NCI-H510A treated with DMSO at 0.1 percent for 48 hours (cell line): ENCODE measurements at places on chromosomes 11 and 22.
A peak's percentile ranks its signal among the peaks of the same experiment; 100 is the strongest.

- DNase-seq = peak; percentile 78
Measured at GRCh38 chr22:42461511-42461910, 29.3 kb upstream of the NFAM1 start.

DNA sequence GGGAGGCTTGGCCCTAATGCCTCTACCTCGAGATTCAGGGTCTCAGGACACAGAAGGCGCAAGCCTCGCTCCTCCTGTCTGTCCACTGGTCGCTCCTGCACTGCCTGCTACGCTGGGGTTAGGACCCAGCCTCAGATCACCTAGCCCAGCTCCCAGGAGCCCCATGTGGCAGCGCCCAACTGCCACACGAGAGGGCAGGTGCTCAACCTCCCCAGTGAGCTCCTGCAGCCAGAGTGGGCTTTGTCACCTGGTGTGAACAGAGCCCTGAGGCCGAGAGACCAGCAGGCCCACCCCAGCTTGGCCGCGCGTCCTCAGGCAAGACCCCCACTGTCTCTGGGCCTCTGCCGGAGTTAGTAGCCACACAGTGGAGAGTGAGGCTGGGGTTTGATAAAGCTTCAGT, 21.7 kb upstream of the PPARA start:
- DNase-seq = no peak

DNA sequence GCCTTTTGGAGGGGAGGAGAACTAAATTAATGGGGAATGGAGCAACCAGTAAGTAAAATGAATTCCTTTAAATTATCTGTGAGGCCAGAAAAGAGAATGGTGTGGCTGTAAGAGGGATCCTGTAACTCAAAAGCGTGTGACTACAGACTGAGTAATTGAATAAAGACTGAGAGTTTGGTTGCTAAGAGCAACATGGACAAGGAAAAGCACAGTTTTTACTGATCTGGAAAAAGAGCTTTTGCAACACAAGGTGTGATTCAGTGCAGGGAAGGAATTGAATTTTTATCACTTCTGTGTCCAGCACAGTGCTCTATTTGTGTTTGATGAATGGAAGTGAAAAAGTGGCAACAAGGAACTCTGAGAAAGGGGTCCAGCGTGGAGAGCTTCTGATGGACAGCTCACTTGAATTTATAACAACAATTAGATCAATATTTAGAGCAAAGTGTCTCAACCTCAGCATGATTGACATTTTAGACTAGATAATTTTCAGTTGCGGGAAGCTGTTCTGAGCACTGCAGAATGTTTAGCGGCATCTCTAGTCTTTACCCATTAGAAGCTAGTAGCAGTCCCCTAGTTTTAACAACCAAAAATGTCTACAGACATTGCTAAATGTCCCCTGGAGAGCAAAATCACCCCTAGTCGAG, 202.8 kb upstream of the BDNF start:
- no peak for DNase-seq

- DNase-seq = no peak
Measured at GRCh38 chr22:18984564-18984963, 48.5 kb upstream of the PRODH start.

- no peak for DNase-seq
Measured at GRCh38 chr11:47791774-47792430, 24.8 kb upstream of the FNBP4 start.

DNA sequence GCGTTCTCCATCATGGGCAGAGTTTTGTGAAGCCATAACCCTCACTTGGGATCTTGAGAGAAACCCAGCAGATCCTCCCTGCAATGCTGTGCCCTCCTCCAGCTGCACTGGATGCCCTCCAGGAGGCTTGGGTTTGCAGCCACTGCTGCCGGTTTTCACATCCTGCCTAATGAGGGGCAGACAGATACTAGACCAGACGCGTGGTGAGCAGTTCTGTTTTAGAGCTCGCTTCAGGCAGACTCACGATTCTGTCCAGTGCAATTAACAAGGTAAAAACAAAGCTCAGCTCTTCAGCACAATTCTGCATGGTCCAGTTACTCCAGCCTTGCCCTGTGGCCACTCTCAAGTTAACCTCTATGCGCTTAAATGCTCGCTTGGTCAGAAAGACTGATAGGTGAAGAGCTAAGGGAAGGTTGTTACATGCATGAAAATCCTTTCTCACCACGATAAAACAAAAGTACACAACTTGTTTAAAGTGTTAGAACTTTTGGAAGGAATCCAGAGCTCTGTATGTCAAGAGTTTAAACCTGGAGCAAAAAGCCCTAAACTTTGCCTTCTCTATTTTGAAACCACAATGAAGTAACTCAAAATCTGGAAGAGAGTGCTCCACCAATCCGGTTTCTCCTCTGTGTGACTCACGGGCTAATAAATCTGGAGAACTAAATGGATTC, 292.3 kb upstream of the FAT3 start:
- DNase-seq = no peak

GRCh38 chr11:125350206-125351032, 145.6 kb downstream of the FEZ1 start:
- DNase-seq = no peak

DNA sequence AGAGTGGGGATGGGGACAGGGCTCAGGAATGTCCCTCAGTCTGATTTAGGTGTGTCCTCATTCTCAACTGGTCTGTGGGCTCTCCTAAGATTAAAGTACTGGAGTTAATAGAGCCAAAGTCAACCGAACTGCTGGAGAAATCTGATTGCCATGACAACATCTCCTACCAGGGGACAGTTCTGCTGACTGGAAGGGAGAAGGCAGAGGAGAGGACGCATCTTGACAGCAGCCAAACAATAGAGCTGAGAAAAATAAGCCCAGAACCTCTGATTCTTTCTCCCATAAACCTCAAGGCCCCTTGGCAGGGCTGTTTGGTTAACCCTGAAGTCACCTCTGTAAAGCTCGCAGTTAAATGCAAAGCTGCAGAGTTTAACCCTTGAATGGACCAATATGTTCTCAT, 2.8 kb downstream of the KCTD14 start:
- DNase-seq = no peak

GRCh38 chr11:2767801-2768200, 68.0 kb upstream of the KCNQ1OT1 start:
- no peak for DNase-seq

DNA sequence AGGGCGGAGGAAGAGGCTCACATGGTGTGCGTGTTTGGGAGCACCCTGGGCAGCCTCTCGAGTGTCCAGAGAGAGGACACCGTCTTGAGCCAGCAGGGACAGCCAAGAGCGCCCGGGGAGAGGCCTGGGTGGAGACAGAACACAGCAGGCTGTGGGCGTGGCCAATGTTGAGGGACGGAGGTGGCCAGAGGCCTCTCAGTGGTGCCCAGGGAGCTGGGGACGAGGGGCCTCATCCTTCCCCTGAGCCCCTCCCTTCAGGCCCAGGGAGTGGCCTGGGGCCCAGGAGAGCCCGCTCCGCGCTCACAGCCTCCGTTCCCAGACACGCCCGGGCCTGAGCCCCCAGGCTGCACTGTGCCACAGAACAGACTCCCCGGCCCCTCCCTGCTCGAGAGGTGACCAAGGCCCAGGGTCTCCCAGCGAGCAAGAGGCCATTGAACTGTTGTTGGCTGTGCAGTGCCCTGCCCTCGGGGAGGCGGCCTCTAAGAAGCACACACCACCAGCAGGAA, 48.4 kb downstream of the CDKN1C start:
- no peak for DNase-seq

- no peak for DNase-seq
Measured at GRCh38 chr11:103892603-103893002, 143.8 kb upstream of the DDI1 start.

GRCh38 chr22:45224331-45224730, 16.4 kb downstream of the KIAA0930 start:
- no peak for DNase-seq

DNA sequence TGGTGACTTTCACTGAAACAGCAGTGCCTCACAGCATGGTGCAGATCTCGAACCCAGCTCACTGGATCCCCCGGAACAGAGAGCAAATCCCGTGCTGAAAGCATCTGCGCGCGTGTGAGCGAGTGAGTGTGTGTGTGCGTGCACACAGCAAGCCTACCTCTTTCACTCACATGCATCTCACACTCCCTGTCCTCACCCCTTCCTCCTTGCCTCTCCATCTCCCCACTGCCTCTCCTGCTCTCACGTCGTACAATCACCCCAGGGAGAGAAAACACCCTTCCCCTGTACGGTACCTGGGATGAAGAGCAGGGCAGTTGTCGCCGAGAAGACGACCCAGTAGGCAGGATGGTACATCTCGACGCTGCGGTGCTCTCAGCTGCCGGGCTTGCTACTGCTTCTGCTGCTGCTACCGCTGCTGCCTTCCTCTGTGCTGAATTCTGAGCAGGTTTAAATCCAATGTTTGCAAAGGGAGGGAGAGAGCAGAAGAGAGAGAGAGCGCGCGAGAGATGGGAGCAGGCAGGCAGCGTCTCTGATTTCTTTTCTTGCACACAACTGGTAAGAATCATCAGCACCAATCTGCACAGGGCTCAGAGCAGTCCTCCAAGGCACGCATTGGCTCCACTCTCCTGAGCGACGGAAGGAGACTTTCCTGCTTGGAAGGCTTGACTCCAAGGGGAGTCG, at the start of gene OPCML:
Gene OPCML (minus strand): TSS at position 531 of the 681 bp plus-strand sequence.
- DNase-seq = no peak

DNA sequence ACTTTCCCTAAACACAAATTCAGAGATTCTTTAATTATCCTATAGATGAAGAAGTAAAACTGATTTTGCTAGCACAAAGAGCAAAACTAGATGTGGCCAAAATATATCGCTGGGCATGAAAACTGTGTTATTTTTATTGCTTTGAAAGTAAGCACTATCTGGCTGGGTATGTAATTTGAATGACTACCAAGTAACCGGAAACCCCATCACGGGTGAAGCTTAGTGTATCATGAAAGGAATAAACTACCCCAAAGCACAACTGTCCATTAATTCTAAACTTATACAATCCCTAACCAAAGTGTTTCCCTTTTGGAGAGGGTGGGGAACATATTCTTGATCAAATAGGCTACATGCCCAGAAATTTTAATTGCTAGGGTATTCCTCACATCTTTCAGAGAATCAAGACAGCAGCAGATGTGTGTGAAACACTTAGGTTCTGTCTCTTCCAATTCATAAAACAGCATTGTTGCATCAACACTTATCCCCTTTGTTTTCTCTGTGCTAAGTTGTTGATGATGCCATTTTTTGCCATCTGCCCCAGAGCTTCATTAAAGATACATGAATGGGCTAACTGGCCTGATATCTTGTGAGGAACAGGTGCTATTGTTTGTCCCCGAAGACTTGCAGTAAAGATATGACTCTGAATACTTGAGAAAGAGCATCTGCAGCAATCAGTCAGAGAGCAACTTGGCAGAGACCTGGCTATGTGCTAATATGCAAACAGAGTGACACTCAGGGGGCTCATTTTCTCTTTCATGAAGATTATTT, 238.2 kb downstream of the SOX6 start:
- no peak for DNase-seq

GRCh38 chr11:118660681-118661424, 18.6 kb downstream of the TREH start:
- peak; percentile 56 for DNase-seq

GRCh38 chr11:30917859-30918478, 331.8 kb upstream of the MPPED2 start:
- peak; percentile 0 for DNase-seq

- DNase-seq = no peak
Measured at GRCh38 chr11:25734591-25735211, 597.2 kb upstream of the ANO3 start.

GRCh38 chr11:119806064-119806915, 77.3 kb upstream of the NECTIN1 start:
- no peak for DNase-seq

GRCh38 chr22:23218053-23218866, 38.0 kb downstream of the BCR start:
- DNase-seq = no peak

DNA sequence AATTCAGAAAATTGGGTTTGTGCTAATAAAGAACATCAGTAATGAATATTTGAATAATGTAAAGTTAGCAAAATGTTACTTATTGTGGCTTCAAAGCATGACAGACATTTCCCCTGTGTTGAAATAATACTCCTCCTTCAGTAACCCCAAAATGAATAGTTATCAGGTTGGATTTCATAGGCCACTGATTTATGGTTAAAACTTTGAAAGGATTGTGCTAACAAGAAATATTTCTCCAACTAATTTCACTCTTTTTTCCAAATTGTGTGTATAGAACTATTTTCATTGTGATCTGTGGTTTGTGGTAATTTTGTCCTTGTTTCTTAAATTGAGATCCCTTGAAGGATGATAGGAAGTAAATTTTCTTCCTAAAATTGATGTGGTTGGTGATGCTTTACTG, 7.9 kb downstream of the DDX10 start:
- DNase-seq = no peak

GRCh38 chr22:49354516-49355210, 473.0 kb downstream of the BRD1 start:
- DNase-seq = no peak

DNA sequence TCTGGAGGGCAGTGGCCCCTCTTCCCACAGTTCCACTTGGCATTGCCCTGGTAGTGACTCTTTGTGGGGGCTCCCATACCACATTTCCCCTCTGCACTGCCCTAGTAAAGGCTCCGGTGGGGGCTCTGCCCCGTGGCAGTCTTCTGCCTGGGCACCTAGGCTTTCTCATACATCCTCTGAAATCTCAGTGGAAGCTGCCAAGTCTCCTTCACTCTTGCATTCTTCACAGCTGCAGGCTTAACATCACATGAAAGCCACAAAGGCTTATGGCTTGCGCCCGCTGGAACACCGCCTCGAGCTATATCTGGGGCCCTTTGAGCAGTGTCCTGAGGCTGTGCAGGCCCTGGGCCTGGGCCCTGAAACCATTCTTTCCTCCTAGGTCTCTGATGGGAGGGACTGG, 25.3 kb downstream of the PLEKHB1 start:
- no peak for DNase-seq

- DNase-seq = no peak
Measured at GRCh38 chr22:45468872-45469271, 33.8 kb upstream of the FBLN1 start.
